ENCODE measurements at places on chromosomes 6 and 20. TPM values are rescaled to one million over a fixed set of nuclear protein-coding genes. Genes with fewer than 3 reads are reported as not detected.

TGM3 gene
- 0.15 TPM for total RNA-seq

- peak overlapping the region; percentile 76 for H3K27ac ChIP-seq
- H3K4me3 ChIP-seq = no peak overlapping the region
- DNase-seq = peak; percentile 54
- H3K27me3 ChIP-seq = no peaks in the 10 kb centered on the region
- peaks cover 51% of the 10 kb centered on the region for H3K4me1 ChIP-seq
- no peaks in the 10 kb centered on the region for H3K36me3 ChIP-seq
Measured at GRCh38 chr20:37310951-37311350, 21.5 kb downstream of the MANBAL start.

GRCh38 chr20:24834310-24834709, 114.8 kb upstream of the CST7 start:
- no peaks in the 10 kb centered on the region for H3K4me1 ChIP-seq
- H3K27me3 ChIP-seq = no peaks in the 10 kb centered on the region
- DNase-seq = no peak
- no peaks in the 10 kb centered on the region for H3K36me3 ChIP-seq
- no peak overlapping the region for H3K27ac ChIP-seq

DNA sequence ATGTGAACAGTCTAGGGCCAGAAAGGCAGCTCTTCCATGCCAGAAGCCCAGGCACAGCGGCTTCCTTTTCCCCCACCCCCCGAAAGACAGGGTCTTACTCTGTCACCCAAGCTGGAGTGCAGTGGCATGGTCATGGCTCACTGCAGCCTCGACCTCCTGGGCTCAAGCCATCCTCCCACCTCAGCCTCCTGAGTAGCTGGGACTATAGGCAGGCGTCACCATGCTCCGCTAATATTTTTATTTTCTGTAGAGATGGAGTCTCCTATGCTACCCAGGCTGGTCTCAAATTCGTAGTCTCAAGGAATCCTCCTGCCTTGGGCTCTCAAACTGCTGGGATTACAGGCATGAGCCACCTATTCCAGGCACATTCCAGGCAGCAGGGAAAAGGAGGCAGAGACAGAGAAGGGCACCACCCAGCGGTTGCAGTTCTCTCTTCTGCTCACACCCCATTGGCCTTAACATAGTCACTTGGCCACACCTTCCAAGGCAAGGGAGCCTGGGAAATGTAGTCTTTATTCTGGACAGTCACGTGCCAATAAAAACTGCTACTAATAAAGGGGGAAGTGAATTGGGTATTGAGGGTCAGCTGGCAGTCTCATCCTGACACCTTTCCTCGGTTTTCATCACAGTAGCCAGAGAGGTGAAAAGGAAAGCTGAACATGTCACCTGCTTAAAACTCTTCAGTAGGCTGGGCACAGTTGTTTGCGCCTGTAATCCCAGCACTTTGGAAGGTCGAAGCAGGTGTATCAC, 205.9 kb downstream of the ZMYND8 start:
- H3K27me3 ChIP-seq = no peaks in the 10 kb centered on the region
- H3K27ac ChIP-seq = no peak overlapping the region
- H3K36me3 ChIP-seq = no peaks in the 10 kb centered on the region
- DNase-seq = no peak

PGBD1 gene
- 5.0 TPM for total RNA-seq

GRCh38 chr6:50795574-50795973, 23.1 kb upstream of the TFAP2B start:
- H3K36me3 ChIP-seq = no peaks in the 10 kb centered on the region
- H3K4me3 ChIP-seq = no peak overlapping the region
- H3K27me3 ChIP-seq = no peaks in the 10 kb centered on the region
- H3K4me1 ChIP-seq = no peaks in the 10 kb centered on the region
- no peak overlapping the region for H3K27ac ChIP-seq

DNA sequence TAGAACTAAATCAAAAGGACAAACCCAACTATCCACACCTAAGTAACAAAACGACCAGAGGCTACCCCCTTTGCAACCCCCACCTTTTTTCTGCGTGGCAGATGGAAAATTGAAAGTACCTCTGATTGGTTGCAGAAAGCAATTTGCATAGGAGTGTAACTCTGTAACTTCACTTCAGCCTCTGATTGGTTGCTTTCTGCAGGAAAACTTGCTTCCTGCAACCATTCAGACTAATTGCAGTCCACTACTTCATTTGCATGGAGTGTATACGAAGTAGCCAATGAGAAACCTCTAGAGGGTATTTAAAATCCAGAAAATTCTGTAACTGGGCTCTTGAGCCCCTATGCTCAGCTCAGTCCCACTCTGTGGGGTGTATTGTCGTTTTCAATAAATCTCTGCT, 129.1 kb upstream of the OLIG3 start:
- H3K27me3 ChIP-seq = no peaks in the 10 kb centered on the region
- H3K27ac ChIP-seq = no peak overlapping the region
- H3K36me3 ChIP-seq = no peaks in the 10 kb centered on the region
- H3K4me3 ChIP-seq = no peak overlapping the region
- DNase-seq = no peak

DNA sequence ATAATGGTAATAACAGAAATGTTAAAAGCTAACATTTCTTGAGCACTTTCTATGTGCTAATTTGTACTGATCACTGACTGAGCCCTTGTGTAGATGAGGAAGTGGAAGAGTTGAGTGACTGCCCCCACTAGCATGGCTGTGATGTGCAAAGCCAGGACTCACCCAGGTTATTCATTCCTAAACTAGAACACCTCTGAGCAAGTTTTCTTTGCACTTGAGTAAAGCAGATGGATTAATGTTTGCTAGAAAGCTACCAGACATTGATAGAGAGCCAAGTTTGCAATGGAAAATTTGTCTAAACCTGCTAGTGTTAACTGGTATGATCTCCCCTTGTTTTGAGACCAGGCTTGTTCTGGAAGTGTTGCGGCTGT, 467.4 kb upstream of the PLCB4 start:
- no peak for DNase-seq
- peaks cover 1% of the 10 kb centered on the region for H3K4me1 ChIP-seq
- H3K27ac ChIP-seq = no peak overlapping the region
- no peak overlapping the region for H3K4me3 ChIP-seq
- no peaks in the 10 kb centered on the region for H3K36me3 ChIP-seq

DNA sequence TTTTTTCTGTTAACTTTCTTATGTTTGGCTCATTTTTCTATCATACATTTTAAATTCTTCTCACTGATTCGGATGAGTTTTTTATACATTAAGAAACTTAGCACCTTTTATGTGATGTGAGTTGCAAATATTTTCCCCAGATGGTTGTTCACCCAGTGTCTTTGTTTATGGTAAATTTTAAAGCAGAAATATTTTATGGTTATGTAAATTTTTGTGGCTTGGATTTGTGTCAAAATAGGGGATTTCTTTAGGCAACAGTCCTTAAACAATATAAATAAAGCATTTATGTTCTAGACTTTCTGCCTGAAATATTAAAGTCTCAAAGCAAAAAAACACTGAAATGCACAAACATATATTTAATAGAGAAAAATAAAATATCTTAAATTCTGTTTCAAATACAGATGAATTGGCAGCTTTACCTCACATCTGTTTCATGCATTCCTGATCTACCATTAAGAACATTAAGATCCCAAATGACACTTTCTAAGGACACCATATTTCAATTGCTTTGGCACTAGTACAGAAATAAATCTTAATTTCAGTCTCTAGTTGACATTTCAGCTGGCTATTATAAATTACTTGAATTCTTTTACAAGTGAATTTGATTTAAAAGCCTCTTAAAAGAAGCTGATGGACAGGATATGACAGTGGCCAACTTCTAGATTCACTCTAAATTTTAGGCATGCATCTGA, 646.6 kb downstream of the HACE1 start:
- no peak for DNase-seq
- H3K4me1 ChIP-seq = no peaks in the 10 kb centered on the region

GRCh38 chr6:41228616-41229015, 467 bp downstream of the TREML4 start:
- H3K4me1 ChIP-seq = no peaks in the 10 kb centered on the region
- H3K27ac ChIP-seq = no peak overlapping the region
- H3K4me3 ChIP-seq = no peak overlapping the region
- no peaks in the 10 kb centered on the region for H3K27me3 ChIP-seq
- no peak for DNase-seq

GRCh38 chr6:72946774-72947173, 278.5 kb downstream of the KHDC1L start:
- H3K4me3 ChIP-seq = no peak overlapping the region
- H3K27ac ChIP-seq = no peak overlapping the region
- DNase-seq = no peak
- H3K27me3 ChIP-seq = no peaks in the 10 kb centered on the region
- H3K36me3 ChIP-seq = no peaks in the 10 kb centered on the region

CGAS gene
- total RNA-seq = 1.8 TPM

- no peaks in the 10 kb centered on the region for H3K27me3 ChIP-seq
- no peaks in the 10 kb centered on the region for H3K4me1 ChIP-seq
- H3K27ac ChIP-seq = no peak overlapping the region
- H3K36me3 ChIP-seq = no peaks in the 10 kb centered on the region
- no peak overlapping the region for H3K4me3 ChIP-seq
- no peak for DNase-seq
Measured at GRCh38 chr6:132868057-132868456, 53.7 kb downstream of the RPS12 start.

DNA sequence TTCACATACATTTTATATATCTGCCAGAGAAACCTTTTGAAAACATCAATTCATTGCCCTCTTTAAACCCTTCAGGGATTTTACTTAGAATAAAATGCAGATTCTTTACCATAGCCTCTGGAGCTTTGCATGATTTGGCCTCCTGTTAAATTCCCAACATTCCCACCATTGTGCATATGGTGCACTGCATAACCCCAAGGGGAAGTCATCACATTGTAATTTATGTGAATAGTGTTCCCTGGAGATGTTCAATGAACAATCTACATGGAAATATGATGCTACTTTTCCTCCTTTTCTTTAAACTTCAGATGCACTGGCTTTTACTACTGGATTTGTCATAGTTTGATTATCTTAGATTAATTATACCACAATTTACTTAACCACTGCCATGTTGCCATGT, 94.7 kb downstream of the PHF3 start:
- no peak overlapping the region for H3K4me3 ChIP-seq
- no peak for DNase-seq
- no peaks in the 10 kb centered on the region for H3K27me3 ChIP-seq
- no peaks in the 10 kb centered on the region for H3K4me1 ChIP-seq

- H3K36me3 ChIP-seq = no peaks in the 10 kb centered on the region
- no peaks in the 10 kb centered on the region for H3K27me3 ChIP-seq
Measured at GRCh38 chr6:3162565-3163247, 5.4 kb upstream of the TUBB2A start.

GRCh38 chr6:161658211-161658610, 384.4 kb upstream of the AGPAT4 start:
- DNase-seq = no peak
- H3K4me1 ChIP-seq = no peaks in the 10 kb centered on the region
- no peak overlapping the region for H3K4me3 ChIP-seq

- no peak overlapping the region for H3K27ac ChIP-seq
- no peaks in the 10 kb centered on the region for H3K36me3 ChIP-seq
- no peak for DNase-seq
- no peaks in the 10 kb centered on the region for H3K27me3 ChIP-seq
- no peak overlapping the region for H3K4me3 ChIP-seq
- H3K4me1 ChIP-seq = no peaks in the 10 kb centered on the region
Measured at GRCh38 chr6:90110971-90111370, 185.7 kb downstream of the BACH2 start.

- H3K27ac ChIP-seq = no peak overlapping the region
- no peaks in the 10 kb centered on the region for H3K27me3 ChIP-seq
- no peak for DNase-seq
- H3K4me1 ChIP-seq = no peaks in the 10 kb centered on the region
- H3K4me3 ChIP-seq = no peak overlapping the region
- no peaks in the 10 kb centered on the region for H3K36me3 ChIP-seq
Measured at GRCh38 chr20:7703996-7704395, 236.3 kb downstream of the HAO1 start.

- H3K27me3 ChIP-seq = no peaks in the 10 kb centered on the region
- no peak overlapping the region for H3K4me3 ChIP-seq
- no peaks in the 10 kb centered on the region for H3K36me3 ChIP-seq
- DNase-seq = no peak
- H3K27ac ChIP-seq = no peak overlapping the region
Measured at GRCh38 chr6:139881728-139882211, 507.3 kb upstream of the CITED2 start.

OOEP gene
- total RNA-seq = not detected

CALHM4 gene
- total RNA-seq = not detected

DNA sequence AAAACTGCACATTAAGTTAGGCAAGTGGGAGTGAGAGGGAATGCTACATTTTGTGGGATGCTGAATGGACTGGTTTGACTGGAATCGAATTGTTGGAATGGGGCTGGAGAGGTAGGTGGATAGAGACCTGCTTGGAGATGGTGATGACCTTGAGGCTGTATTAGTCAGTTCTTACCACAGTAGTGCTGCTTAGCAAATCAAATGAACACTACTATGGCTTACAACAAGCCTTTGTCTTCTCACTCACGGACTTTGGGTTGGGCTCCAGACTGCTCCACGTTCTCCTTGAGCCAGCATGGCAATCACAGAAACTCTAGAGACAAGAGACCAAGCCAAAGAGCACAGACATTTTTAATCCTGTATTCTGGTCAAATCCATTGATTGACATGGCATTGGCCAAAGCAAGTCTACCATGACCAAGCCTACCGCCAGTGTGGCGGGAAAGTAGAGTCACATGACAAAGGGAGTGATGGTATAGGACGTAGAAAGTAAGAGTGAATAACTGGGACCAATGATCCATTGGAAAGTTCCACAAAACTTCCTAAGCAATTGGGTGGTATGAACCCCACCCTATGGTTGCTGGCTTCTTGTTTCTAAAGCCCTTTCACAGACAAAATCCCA, 70.3 kb upstream of the FOXP4 start:
- no peak overlapping the region for H3K4me3 ChIP-seq
- H3K4me1 ChIP-seq = peaks cover 1% of the 10 kb centered on the region
- DNase-seq = no peak
- no peaks in the 10 kb centered on the region for H3K27me3 ChIP-seq

MROH8 gene
- 4.7 TPM for total RNA-seq

GRCh38 chr6:74879976-74880375, 325.9 kb downstream of the COL12A1 start:
- DNase-seq = no peak
- H3K27me3 ChIP-seq = no peaks in the 10 kb centered on the region
- H3K4me1 ChIP-seq = peaks cover 4% of the 10 kb centered on the region
- H3K36me3 ChIP-seq = no peaks in the 10 kb centered on the region

GSTA1 gene
- 143 TPM for total RNA-seq

- H3K27me3 ChIP-seq = no peaks in the 10 kb centered on the region
- H3K4me3 ChIP-seq = no peak overlapping the region
- H3K4me1 ChIP-seq = no peaks in the 10 kb centered on the region
- no peak overlapping the region for H3K27ac ChIP-seq
Measured at GRCh38 chr6:6865611-6866010, 242.2 kb upstream of the RREB1 start.

All from ovary (tissue), 10 donors.